ENCODE measurements at places on chromosomes 6 and 20.

DNA sequence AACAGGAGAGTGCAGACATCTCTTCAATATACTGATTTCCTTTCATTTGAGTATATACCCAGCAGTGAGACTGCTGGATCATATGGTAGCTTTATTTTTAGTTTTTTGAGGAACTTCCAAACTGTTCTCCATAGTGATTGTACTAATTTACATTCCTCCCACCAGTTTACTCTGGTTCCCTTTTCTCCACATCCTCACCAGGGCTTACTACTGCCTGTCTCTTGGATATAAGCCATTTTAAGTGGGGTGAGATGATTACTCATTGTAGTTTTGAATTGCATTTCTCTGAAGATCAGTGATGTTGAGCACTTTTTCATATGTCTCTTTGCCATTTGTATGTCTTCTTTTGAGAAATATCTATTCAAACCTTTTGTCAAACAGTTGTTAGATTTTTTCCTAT lies 64.9 kb upstream of the HMGCLL1 start:
- no peak for DNase-seq

DNA sequence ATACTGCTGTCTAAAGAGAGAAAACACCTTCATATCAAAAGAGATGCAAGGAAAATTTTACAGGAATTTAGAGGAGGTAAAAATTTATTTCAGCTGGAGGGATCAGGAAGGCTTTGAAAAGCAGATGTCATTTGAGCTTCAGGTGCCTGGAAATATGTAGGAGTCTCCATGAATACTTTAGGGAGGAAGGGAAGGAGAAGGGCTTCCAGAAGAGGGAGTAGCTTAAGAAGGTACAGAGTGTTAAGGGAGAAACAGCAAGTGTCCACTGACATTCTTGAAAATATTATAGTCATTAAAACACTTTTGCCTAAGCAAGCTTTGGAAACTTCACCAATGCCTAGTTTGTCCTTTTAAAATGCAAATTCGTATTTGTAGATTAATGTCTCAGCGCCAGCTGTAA lies 27.2 kb downstream of the L3MBTL3 start:
- no peak for DNase-seq

DNA sequence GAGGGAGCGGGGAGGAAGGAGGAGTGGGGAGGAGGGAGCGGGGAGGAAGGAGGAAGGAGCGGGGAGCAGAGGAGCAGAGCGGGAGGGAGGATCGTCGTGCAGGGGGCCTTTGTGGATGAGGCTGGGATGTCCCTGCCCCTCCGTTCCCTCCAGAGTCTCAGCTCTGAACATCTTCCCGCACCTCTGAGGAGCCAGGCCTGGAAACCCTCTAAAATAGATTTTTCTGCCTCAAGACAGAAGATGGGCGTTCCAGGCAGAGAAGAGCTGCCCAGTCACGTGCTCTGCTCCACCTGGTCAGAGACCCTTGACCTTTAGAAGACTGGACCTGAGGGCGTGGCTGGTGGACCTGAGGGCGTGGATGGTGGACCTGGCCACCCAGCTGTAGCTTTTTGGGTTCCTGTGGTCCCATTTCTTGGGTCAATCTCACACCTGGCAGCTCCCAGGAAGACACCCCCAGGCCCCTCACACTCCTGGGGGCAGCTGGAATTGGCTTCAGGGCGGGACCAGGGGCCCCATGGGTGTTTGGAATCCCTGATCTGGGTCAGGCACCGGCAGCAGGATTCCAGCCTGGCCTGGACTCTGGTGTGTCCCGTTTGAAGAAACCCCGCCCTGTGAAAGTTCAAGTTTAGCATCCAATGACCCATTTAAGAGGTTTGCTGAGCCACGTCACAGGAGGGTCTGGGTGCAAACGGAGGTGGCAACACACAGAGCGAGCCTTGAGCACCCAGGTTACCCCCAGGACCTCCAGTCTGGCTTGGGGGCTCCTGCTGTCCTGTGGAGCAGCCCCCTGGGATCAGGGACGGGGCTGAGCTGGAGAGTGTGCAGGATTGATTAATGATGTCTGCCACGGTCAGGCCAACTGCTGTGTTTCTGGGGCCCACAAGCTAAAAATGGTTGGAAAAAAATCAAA lies 96.9 kb upstream of the BHLHE23 start:
- no peak for DNase-seq

DNA sequence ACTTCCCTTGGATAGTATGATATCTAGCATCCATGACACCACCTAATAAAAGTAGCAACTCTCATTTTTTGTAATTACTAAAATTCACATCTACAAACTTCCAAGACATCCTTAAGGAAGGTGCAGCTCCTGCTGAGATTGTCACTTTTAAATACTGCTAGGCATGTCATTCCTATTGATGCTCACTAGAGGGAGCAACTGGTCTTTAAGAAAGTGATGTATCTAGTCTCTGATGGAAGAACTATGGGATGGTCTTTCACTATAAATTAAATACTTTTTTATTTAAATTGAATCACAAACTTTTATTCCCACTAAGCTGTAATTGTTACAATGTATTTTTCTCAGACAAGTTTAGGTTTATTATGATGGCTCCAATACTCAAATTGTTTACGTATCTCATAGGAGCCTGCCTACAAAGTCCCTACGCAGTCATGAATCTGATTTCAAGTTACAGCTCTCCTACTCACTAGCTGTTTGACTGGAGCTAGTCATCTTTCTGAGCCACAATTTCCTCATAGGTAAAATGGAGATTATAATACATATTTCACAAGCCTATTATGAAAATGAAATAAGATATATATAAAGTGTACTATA lies 8.1 kb upstream of the TSPYL1 start:
- DNase-seq, result no peak

- no peak for DNase-seq
Observed at GRCh38 chr6:71879016-71879415, 7.3 kb upstream of the RIMS1 start.
